ENCODE measurements at places on chromosomes 13 and 19. TPM values are rescaled to one million over a fixed set of nuclear protein-coding genes. Genes with fewer than 3 reads are reported as not detected.

The GAPDHS gene
- total RNA-seq: not detected

The LIN37 gene
- total RNA-seq: 10.5 TPM

The KCTD4 gene
- total RNA-seq: not detected

The GRIK5 gene
- total RNA-seq: 0.59 TPM

The IGFL1 gene
- total RNA-seq: not detected

The APLP1 gene
- 1.7 TPM for total RNA-seq

The LRRC63 gene
- total RNA-seq: 0.51 TPM

The CTU1 gene
- 12.1 TPM for total RNA-seq

The OR4F17 gene
- not detected for total RNA-seq

All from activated CD8-positive, alpha-beta memory T cell treated with anti-CD3 and anti-CD28 coated beads for 36 hours (primary cell).